ENCODE measurements at places on chromosomes 11 and 22.

- DNase-seq: no peak
Measured at GRCh38 chr11:125931668-125932067, 14.2 kb upstream of the VSIG10L2 start.

DNA sequence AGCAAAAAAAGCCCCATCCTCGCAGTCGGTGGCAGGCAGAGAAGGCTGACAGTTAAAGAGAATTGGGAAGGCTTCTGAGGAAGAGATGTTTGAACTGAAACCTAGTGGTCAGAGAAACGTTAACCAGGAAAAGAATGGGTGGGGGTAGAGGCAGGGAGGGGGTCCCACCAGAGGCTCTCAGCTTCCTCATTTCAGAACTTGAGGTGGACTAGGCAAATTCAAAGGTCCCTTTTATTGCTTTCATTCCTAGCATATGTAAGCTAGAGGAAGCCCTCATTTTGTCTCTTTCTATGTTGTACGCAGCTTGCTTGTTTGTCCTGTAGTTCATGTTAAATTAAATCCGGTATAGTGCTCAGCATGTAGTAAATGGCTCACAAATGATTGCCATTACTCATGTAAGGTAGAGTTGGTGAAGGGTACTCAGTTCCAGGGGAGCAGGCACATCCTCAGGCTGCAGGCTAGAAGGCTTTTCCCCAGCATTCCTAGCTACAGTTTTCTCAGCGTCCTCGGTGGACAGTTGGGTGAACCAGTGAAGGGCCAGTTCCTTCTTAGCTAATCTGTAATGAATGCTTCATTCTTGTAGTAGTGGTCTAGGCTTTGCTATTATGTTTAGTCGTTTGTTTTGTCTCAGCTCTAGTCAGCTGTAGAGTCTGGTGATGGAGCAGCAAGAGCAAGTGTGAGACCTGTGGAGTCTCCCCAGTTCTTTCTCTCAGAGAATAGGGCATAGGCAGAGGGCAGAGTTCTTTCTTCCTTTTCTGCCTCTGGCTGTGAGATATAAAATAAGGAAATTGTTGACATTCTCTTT, 58.6 kb downstream of the UVRAG start:
- no peak for DNase-seq

- DNase-seq: no peak
Measured at GRCh38 chr22:45211848-45212247, 28.8 kb downstream of the KIAA0930 start.

DNA sequence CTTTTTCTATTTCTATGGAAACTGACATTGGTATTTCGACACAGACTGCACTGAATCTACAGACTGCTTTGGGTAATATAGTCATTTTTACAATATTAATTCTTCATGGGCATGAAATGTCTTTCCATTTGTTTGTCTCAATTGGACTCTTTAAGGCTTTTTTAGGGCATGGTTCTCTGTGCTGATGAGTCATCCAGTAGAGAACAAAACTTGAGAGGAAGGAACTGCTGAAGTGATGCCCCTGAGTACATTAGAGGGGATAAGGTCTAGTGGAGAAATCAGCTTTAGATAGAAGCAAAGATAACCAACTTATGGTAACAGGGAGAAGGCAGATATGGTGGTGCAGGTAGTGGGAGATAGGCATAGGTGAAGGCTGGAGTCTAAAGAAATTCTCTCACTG, 25.1 kb downstream of the TSG101 start:
- DNase-seq: no peak

DNA sequence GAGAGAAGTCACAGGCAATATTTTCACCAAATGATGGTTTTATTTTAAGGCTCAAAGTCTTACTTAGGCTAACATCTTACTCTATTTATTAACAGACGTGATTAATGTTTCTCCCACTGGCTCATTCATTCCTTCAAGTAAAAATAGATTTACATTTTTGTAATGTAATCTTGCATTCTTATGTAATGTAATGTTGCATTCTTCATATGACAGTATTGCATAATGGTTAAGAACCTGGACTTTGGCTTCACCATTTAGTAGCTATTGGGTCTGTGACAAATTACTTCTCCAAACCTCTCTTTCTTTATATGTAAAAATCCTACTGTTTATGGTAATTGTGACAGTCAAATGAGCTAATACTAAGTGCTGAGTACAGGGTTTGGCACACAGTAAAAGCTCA, 3.3 kb upstream of the DIXDC1 start:
- DNase-seq: no peak

DNA sequence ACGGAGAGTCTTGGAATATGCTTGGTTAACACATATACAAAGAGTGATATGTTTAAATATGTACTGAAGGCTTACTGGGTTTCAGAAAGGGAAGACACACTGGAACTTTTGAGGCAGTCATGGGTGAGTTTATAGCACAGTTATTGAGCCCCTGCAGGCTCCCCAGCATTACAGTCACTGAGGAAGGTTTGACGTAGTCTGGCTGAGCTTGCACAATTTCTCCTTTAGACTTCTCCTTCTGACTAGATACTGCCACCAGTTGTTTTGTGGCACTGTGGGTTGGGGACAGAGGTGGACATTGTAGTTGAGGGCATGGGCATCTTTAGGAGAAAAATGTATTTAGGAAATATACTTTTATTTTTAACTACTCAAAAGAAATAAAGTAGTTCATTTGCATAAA, 285.4 kb downstream of the C11orf87 start:
- DNase-seq: no peak

DNA sequence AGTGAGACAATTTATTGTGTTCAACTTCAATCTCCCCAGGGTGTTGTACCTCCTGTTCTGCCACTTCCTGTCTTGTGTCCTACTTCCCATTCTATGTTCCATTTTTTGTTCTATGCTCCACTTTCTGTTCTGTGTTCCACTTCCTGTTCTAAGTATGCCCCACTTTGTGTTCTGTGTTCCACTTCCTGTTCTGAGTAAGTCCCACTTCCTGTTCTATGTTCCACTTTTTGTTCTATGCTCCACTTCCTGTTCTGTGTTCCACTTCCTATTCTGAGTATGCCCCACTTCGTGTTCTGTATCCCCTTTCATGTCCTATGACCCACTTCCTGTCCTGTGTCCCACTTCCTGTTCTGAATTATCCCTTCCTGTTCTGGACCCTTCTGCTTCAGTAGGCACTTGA, 732.7 kb downstream of the TBC1D22A start:
- no peak for DNase-seq

DNA sequence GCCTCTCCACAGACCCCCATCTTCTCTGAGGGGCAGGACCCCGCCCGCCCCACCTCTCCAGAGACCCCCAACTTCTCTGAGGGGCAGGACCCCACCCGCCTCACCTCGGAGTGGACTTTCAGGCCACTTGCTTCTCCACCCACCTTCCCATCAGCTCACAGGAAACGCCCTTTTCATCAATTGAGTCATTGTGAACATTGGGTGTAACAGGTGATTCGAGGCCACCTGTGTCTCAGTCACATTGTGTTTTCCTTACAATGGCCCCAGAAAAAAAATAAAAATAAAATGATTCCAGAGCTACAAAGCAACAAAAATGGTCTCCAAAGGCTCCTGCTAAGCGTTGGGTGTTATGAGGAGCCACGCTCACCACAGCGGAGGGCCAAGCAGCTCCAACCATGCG, 36.0 kb downstream of the BRD1 start:
- DNase-seq: no peak

DNA sequence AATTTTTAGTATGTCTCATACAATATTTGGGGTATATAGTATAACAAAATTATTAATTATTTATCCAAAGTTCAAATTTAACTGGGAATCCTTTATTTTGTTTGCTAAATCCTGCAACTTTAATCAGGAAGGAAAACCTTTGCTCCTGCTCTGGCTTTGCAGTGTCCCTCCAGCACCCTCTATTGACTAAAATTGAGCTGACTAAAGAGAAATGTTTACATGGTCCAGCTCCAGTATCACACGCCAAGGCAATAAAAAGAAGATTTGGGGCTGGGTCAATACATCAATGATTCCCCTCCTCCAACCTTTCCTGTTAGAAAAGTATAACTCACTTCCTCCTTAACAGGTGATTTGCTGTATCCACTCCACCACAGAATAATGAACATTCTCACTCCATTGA, 153.0 kb upstream of the LRRC4C start:
- peak; percentile 13 for DNase-seq

DNA sequence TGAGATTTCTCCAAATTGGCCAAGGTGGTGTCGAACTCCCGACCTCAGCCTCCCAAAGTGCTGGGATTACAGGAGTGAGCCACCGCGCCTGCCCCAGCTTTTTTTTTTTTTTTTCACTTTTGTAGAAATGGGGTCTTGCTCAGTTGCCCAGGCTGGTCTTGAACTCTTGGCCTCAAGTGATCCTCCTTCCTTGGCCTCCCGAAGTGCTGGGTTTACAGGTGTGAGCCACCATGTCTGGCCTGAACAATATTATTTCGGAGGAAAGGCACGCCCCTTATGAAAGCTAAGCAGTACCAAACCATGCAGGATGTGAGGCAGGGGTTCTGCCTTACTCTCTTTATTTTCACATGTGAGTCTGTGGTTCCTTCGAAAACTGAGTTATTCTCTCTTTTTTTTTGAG, 16.1 kb downstream of the MTCH2 start:
- no peak for DNase-seq

GRCh38 chr11:36357831-36358230, 61.7 kb downstream of the PRR5L start:
- DNase-seq: no peak

DNA sequence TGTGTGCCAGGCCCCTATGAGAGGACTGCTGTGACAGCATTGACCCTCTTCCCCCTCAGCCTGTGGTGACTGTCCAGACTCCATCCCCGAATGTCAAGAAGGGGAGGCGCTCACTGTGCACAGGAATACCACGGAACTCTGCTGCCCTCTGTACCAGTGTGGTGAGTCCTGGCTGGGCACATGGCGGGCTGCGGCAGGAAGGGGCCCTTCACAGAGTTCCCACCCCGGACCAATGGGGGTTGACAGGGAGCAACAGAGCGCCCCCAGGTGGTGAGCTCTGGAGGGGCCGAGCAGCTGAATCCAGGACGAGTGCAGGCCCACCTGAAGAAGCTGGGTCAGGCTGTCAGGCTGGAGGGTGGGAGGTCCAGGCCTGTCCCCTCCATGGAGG, 83.8 kb upstream of the MYOD1 start:
- DNase-seq: no peak

DNA sequence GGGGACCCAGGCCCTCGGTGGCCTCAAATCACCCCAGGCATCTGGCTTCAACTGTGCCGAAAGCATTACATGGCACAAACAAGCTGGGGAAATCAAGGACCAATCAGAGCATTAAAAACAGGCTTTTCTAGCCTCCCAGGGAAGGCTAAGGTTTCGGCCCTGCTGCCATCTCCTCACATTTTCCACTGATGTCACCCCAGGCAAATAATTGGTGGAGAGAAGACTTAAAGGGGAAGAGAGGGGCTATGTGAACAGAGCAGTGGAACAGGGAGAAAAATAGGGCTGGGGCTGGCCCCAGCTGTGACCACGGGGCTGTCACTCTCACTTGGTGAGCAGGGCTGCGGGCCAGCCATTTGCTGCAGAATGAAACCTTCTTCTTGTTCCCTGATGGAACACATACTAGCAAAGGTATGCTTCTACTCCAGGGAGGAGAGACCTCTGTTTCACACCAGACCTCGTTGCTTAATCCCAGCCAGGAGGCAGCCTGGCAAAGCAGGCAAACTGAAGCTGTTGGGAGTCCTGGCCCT, 581.3 kb downstream of the SOX6 start:
- DNase-seq: peak; percentile 16

- DNase-seq: peak; percentile 98
Measured at GRCh38 chr11:12042215-12042676, 33.8 kb upstream of the DKK3 start.

- DNase-seq: no peak
Measured at GRCh38 chr11:1703146-1703545, 6.2 kb downstream of the KRTAP5-6 start.

GRCh38 chr11:111327908-111328624, 29.7 kb downstream of the POU2AF3 start:
- DNase-seq: no peak

DNA sequence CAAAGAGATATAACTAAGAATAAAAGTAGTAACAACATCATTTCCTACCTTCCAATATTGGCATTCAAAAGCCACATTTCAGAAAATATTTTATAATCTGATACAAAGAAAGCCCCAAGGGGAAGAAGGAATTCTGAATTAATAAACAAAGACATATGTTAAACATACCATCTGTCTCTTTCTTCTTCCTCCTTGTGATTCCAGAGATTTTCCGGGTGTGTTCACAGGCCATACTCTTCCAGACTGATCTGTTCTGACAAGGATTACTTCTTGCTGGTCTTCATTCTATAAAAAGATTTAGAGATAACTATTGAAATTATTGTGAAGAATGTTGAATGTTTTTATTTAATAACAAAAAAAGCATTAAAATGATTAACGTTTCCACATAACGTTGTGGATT, 65.0 kb downstream of the CWF19L2 start:
- DNase-seq: no peak

DNA sequence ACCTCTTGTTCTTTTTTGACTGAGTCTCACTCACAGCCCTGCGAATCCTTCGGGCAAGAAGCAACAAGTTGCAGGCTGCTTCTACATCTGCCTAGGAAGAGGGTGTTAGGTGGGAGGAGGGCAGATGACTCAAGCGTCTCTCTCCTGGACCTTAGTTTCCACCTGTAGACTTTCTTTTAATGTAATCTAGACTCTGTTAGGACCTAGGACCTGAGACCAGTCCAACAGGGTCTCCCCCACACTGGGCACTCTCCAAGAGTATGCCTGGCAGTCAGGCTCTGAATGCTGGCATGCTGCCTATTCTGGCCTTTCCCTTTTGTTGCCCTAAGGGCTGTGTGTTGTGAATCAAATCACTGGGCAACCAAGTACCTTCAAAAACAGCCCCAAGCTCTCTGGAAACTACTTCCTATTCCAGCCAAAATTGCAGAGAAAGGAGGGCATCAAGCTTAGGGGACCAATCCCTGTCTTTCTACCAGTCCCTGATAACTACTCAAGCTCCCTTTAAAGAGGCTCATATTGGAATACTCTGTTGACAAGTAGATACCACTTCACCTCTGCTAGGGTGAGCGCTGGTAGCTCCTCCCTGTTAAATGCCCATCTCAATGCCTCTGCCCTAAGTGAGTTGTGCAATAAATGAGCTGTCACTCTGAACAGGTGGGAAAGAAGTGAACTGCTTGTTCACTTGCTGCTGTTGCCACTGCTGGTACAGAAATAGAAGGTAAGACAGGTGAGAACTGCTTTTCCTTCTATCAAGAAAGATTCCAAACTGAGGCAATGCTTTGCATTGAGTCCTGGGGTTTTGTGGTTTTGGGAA, at the start of gene BBOX1:
Gene BBOX1, plus strand, starts transcription at position 514 of the 814 bp plus-strand sequence. CDS start 14,616 bp downstream, outside the sequence.
- DNase-seq: no peak

DNA sequence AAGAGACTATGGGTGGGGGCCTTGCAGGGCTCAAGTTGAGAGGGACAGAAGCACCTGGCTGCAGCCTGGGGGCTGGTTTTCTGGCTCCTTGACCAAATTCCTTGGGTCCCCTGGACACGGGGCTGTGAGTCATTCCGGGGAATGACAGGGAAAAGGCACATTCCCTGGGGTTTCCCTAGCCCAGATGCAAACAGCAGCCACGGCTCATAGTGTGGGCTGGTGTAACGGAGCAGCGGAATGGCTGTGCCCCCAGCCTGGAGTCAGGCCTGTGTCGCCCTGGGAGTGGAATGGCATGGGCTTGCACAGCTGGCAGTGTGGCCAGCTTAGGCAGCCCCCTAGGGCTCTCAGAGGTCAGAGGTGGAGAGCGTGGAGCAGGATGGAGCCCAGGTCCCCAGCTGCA, 77.6 kb upstream of the KCNQ1OT1 start:
- peak; percentile 27 for DNase-seq
